ENCODE measurements at places on chromosomes 1 and 21.

DNA sequence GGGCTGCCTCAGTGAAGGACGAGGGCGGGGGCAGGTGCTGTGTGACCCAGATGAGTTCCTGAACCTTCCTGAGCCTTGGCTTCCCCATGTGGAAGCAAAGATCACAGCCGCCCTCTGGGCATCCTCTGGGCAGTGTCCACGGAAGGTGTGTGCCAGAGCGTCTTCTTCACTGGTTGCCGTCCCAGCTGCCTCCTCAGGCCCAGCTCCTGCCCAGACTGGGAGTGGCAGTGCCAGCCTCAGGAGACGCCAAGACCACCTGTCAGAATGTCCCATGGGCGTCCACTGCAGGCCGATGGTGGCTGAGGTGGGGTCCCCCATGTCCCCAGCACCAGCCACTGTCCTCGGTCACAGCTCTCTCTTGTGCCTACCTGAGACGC lies 10.2 kb downstream of the ARHGEF16 start:
- no peak for DNase-seq

- no peak for DNase-seq
Observed at GRCh38 chr1:75421371-75421770, 189.5 kb downstream of the SLC44A5 start.

GRCh38 chr1:209630383-209631225 lies 21.6 kb downstream of the LAMB3 start:
- DNase-seq, result no peak

GRCh38 chr21:41765973-41766882 lies 624 bp downstream of the RIPK4 start:
- DNase-seq, result no peak

All from amniotic epithelial cell (primary cell).